Upper lobe of left lung (tissue), 6 donors: ENCODE measurements at places on chromosomes 1 and 21. TPM values are rescaled to one million over a fixed set of nuclear protein-coding genes. Genes with fewer than 3 reads are reported as not detected.

- DNase-seq, result no peak
Observed at GRCh38 chr1:41618871-41619270, 134.4 kb upstream of the EDN2 start.

MTARC2 gene
- total RNA-seq, result 72.7 TPM

DNA sequence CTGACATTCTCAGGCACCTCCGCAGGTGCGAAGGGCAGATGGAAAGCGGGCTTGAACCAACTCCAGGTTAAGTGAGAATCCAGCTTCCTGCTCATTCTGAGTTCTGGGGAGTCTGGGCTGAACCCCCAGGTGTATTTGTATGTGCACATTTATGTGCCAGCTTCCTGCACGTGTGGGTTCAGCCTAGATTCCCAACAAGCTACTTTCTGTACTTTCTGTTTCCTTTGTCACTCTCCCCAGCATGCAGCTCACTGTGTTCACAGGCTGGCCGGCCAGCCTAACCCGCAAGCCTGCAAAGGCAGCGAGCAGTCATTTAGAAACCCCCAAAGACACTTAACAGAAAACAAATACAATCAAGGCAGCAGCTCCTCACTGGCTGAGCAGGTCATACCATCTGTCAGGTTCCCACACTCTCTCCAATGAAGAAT is 1.3 kb upstream of the IL19 start:
- DNase-seq, result no peak

DNA sequence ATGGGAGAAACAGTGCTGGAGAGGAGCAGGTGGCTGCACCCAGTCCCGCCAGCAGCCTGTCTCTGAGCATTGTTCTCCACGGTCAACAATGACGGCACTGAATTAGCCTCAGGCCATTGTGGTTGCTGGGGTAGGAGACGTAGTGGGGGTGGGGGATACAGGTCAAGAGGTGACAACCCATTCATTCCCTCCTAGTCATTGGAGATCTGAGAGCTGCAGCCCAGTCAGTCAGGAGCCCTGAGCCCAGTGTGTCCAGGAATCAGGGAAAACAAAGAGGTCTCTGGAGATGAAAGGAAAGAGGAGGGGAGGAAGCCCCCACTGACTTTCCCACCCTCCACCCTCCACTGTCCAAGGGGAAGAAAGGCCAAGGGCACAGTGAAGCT is 15.3 kb downstream of the SMIM12 start:
- DNase-seq, result peak; percentile 19

DNA sequence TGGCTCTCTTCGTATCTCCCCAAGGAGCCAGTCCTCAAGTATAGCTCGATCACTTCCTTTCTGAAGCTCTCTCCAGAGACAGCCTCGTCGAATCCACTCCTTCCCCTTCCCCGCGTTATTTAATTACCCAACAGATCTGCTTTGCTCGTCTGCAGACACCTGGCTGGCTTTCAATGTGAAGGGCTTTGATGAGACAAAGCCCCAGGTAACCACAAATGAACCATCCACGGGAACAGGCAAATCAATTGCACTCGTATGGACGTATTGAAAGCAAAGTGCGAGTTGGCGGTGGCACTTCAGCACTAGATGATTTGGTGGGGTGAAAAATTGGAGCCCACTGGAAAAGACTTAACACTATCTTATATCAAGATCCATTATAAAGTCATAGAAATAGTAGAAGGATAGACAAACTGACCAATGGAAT is 364 bp upstream of the BCAR3 start:
- no peak for DNase-seq

GNG4 gene
- not detected for total RNA-seq

FMO2 gene
- total RNA-seq, result 155 TPM

GJA4 gene
- 18.8 TPM for total RNA-seq

FCRL2 gene
- total RNA-seq, result 0.46 TPM

CDKN2C gene
- total RNA-seq, result 9.2 TPM

DNA sequence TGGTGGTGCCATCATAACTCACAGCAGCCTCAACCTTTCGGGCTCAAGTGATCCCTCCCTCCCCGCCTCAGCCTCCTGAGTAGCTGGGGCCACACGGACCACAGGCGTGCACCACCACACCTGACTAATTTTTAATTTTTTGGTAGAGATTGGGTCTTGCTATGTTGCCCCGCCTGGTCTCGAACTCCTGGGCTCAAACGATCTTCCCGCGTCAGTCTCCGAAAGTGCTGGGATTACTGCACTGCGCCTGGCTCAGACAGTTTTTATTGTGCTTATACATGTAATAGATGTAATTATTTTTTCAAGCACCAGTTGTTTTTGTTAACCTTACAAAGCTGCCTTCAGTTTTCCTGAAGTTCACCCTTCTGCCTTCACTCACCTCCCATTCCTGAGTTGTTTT is 38.0 kb upstream of the HMGN1 start:
- DNase-seq, result no peak

HSD11B1 gene
- total RNA-seq, result 21.4 TPM

DNA sequence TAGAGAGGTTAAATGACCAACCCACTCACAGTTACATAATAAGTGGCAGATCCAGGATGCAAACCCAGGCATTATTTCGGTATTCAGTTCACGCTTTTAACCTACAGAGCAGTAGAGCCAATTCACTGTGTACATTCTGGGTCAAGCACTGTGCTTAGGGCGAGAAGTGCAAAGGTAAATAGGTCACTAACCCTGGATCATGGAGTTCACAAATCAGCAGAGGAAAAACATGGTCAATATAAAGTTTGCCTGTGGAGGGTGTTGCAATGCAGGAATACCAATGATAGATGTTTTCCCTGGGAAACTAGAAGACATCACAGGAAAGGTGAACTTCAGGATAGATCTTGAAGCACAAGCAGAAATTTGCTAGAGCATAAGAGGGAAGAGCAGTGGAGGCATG is 253.4 kb upstream of the NFIA start:
- DNase-seq, result no peak

NTRK1 gene
- total RNA-seq, result 1.2 TPM

GRCh38 chr21:37095821-37096220 is 22.8 kb downstream of the TTC3 start:
- DNase-seq, result no peak

DNA sequence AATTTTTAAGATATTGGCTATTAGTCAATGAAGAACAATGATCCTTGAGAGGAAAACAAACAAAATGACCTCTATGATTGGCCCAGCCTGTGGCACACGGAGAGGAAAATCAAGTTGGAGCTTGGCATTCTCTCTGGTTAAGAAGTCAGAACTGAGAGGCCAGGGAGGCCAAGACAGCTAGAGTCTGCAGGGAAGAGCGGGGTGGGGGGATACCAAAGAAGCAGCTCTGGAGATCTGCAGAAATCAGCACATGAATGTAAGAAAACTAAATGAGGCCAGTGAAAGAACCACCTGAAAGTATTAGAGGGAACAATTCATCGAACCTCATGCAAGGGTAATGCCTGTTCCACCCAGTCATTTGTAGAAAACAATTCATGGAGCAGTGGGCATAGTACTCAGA is 23.8 kb upstream of the C1orf115 start:
- DNase-seq, result no peak

- DNase-seq, result no peak
Observed at GRCh38 chr1:193569983-193570269, 383.5 kb upstream of the B3GALT2 start.

GRCh38 chr1:27001570-27002360 is 8.3 kb downstream of the TRNP1 start:
- DNase-seq, result peak; percentile 77

DNA sequence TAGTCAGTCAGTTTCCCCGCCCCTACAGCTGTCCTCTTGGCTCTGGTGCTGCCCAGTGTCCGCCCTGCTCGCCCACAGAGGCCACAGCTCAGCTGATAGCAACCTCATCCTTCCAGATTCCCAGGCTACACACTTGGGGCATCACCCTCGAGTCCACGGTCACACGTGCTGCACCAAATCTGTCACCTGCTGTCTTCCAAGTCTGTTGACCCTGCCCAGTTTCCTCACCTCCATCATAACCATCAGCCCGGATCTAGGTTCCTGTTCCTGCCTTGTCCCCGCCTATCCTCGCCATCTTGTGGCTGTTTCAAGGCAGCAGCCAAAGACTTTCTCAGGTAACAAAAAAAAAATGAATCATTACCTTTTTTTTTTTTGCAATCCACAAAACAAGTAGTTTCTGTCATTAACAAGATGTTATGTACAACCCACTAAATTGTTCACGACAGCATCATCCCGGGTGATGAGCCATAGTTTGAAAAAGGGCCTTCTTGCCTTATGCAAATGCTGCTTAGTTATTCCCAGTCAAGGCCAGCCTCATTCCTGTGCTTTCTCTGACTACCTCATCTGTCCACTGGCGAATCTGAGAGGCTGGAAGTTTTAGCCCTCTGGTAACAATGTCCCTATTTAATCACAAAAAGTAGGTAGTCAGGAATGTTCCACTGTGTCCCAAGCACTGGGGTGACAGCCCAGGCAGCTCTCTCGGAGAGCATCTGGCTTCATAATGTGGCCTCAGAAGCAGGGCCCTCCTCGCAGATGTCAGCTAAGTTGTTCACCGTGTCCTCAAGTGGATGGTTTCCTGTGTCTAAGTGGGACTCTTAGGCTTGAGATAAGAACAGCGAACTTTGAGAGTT is 4.9 kb upstream of the MIIP start:
- no peak for DNase-seq

GRCh38 chr21:31538816-31539215 is 120.7 kb upstream of the SOD1 start:
- no peak for DNase-seq

DNA sequence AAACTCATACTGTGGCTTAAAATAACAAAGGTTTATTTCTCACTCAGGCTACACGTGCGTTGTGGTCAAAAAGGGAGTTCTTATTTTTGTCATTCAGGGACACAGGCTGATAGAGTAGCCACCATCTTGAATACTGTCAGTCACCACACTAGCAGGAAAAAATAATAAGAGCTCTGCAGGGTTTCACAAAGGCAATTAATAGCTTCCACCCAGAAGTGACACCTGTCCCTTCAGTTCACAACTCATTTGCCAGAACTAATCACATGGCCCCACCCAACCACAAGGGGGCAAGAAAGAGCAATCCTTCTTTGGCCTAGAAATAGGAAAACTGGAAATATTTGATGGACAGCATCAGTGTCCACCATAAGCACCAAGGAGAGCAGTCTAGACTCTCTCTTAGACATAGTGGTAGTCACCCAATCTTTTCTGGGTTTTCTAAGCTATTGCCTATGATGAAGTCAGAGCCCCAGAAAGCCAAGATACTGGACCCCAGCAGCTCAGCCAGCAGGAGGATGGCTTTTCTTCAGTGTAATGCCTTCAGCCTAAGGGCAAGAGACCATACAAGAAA is 8.2 kb downstream of the HAPLN2 start:
- no peak for DNase-seq

DNA sequence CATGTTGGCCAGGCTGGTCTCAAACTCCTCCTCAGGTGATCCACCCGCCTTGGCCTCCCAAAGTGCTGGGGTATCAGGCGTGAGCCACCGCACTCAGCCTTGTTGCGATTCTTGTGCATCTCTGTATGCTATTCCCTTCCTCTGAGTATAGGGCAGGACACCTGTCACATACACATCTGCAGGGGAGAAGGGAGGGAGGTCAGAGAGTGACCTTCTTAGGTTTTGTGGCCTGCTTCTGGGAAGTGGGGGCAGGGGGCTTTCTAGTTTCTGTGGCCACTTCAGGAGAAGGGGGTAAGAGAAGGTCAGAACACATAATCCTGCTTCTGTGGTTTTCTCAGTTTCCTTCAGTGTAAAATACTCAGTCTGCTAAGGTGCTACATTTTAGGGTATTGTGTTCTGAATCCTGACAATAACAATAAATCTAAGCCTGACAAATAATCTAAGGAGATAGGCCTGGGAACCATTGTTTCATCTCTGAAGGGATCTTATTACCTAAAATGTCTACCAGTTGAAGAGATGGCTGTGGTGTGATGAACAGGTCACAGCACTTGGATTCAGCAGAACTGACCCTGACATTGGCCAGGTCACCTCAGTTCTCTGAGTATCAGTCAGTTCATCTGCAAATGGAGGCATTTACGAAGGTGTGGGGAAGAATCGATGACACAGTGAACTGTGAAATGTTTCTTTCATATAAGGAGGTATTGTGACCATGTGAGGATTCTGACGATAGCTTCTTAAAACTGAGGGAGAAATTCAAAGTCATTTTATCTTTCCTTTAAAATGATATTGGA is 212.6 kb upstream of the L1TD1 start:
- no peak for DNase-seq

GRCh38 chr21:35020902-35021301 is 28.2 kb downstream of the RUNX1 start:
- DNase-seq, result no peak

GRCh38 chr1:30537279-30537678 is 186.1 kb downstream of the MATN1 start:
- DNase-seq, result no peak

CYP4Z1 gene
- total RNA-seq, result 6.8 TPM

GRCh38 chr1:206498685-206499084 is 8.6 kb upstream of the RASSF5 start:
- no peak for DNase-seq

DNA sequence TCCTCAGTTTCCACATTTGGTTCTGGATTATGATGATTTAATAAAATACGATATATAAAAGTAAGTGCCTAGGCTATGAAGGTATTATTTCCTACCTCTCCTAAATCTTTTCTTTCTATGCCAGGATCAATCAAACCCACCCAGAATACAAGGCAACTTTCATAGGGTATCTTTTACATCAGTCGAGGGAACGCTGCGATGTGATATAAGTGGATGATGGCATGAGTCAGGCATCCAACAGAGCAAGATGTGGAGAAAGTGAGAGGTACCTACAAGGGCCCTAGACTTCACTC is 781 bp downstream of the TTLL7 start:
- DNase-seq, result no peak

ARHGEF10L gene
- 172 TPM for total RNA-seq

IGSF9 gene
- 1.0 TPM for total RNA-seq

GRCh38 chr1:43184995-43185394 is 12.9 kb downstream of the CFAP57 start:
- DNase-seq, result no peak

LIN28A gene
- total RNA-seq, result not detected

DNA sequence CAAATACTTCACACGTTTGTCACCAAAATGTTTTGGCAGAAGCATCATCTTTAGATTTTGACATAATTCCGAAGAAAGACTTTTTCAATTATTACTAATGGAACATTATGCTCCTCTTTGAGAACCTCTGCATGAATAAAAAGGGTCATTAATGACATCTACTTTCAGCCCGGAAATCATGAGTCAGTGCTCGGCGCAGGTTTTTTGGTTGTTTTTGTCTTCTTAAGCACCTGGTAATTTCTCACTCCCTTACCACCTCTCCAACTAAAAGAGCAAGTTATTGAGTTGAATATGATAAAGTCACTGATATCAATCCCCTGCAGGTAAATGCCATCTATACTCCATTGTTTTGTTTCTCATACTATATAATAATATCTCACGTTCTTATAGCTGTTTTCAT is 113.0 kb upstream of the PBX1 start:
- no peak for DNase-seq

DNA sequence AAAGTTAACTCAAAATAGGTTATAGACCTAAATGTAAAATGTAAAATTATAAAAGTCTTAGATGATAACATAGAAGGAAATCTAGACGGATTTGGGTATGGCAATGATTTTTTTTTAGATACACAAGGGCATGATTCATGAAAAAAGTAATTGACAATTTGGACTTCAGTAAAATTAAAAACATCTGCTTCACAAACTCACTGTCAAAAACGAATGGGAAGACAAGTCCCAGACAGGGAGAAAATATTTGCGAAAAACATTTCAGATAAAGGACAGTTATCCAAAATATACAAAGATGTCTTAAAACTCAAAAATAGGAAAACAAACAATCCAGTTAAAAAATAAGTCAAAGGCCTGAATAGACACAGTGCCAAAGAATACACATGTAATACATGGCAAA is 9.7 kb upstream of the PTGS2 start:
- DNase-seq, result no peak

CHODL gene
- total RNA-seq, result not detected
